ENCODE measurements at places on chromosomes 3 and 15.
A peak's percentile ranks its signal among the peaks of the same experiment; 100 is the strongest.

- no peak for DNase-seq
These were observed 49.3 kb downstream of the GMPS start for GRCh38 chr3:155919728-155920127.

- DNase-seq = no peak
These were observed 28.8 kb downstream of the SUMF1 start for GRCh38 chr3:4438296-4438695.

GRCh38 chr3:36196058-36196457 lies 184.2 kb upstream of the STAC start:
- DNase-seq = no peak

DNA sequence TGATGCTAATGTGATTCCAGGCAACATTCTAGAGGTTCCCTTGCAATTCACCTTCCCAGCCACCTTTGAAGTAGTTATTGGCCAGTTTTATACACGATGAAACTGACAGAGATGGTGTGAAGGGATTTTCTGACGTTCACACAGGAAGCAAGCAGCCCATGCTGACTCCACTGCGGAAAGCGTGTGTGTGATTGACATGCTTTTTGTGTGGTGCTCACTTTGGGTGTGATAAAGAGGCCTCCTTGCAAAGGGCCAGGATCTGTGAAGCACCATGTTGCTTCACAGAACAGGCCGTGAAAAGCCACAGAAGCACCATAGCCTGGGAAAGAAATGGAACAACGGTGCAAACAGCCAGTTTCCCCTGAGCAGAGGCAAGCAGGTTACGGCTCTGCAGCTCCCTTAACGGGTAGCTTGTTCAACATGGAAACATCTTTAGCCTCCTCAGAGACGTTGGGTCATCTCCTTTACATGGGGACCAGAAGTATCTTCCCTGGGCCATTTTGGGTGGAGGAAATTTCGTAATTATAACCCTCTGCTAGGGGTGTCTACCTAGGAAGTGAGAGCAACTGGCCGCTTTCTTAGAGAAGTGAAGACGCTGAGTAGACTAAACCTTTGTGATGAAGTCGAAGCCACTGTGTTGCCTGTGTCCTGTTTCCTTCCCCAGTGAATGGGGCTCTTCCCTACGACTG lies 108.5 kb downstream of the APBA2 start:
- no peak for DNase-seq

DNA sequence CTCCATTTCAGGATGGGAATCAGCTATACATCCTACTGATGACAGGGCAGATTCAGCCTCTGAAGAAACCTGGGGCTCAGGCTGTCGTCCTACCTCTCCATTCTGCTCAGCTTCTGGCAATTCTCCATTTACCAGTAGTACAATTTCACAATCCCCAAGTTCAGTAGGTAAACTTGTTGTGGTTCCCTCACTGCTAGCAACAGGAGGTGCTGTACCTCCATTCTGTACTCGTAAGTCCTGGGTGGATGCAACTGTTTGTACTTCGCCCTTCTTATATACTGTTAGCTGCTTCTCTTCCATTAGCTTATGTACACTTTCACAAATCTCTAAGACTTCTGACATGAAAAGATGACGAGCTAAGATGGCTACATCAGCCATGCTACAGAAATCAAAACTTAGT lies 11.6 kb downstream of the ZBTB11 start:
- DNase-seq = no peak

DNA sequence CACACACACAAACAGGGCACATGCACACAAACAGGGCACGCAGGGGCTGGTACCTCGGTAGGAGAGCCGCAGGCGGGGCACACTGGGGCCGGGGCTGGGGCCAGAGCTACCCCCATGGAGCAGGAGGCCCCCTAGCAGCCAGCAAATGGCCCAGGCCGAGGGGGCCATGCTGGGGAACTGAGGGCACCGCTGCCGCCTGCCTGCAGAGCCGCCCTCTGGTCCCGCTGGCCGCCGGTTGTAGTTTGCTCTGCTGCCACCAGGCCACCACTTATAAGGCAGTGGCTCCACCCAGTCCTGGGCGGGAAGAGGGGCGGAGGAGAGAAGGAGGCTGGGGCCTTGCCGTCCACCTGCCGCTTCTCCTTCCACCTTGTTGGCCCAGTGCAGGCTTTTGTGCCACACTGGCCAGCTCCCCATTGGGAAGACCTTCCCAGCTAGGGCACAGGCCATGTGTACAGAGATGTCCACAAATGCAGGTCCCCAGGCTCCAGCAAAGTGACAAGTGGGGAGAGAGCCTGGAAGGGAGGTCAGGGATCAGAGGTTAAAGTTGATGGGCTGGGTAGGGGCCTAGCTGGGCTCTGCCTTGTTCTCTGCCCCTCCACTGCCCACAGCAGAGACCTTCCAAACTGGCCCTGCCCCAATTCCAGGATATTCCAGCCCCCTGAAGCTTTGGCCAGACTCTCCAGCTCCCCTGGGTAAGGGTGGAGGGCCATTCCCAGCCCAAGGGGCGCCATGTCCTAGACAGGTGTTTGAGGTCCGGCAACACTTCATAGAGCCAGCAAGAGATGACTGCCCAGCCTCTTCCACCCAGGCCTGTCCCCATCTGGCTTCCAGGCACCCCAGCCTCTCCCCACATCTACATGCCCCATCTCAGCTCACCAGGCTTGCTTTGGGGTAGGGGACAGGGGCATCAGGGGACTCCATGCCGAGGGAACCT lies at the start of gene SEMA3G:
Gene SEMA3G, minus strand, starts transcription at position 244 of the 934 bp plus-strand sequence. Its CDS starts 76 bp downstream, at position 168.
- DNase-seq = peak; percentile 45

GRCh38 chr15:49589030-49589429 lies 31.6 kb downstream of the FAM227B start:
- DNase-seq = no peak

DNA sequence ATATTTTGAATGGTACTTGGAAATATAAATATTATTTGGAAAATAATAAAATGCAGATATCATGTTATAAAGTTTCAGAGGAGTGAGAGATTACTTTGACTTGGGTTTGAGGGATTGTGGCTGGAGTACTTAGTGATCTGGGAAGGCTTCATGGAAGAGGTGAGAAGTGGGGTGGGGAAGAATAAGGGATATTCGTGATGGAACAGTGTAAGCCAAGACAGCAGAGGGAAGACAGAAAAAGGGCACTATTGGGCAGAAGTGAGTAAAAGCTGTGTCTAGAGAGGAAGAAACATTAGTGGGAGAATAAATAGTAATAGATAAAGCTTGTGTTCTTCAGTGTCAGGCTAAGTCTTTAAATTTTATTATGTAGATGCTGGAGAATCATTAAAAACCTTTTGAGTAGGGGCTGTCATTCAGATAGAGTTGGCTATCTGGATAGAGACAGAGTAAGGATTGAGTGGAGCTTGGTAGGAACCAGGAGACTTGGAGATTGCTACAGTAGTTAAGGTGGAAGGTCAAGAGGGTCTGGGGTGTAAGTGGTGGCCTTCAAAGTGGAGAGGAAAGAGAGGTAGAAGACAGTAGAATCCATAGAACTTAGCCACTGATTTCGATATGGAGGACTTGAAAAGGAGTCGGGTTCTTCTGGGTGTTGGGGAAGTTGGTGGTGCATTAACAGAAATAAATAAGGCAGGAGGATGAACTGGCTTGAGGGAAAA lies 11.9 kb downstream of the UBE2E1 start:
- DNase-seq = no peak

GRCh38 chr3:189049458-189050236 lies 122.1 kb upstream of the TPRG1 start:
- DNase-seq = no peak

DNA sequence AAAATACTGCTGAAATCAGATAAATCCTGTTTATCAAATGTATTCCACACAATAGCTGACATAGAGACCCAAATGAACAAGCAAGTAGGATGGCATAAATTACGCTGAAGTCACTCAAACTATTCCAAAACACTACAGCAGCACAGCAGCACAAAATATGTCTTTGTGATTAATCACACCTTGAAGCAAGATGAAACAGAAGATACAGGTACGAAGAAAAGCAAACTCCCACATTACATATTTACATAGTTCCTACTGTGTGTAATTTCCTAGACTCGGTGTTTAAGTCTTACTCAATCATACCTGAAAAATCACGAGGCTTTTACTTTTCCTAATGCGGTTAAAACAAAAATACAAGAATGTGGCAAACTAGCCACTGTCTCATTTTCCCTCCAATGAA lies 38.3 kb downstream of the CHSY1 start:
- no peak for DNase-seq

DNA sequence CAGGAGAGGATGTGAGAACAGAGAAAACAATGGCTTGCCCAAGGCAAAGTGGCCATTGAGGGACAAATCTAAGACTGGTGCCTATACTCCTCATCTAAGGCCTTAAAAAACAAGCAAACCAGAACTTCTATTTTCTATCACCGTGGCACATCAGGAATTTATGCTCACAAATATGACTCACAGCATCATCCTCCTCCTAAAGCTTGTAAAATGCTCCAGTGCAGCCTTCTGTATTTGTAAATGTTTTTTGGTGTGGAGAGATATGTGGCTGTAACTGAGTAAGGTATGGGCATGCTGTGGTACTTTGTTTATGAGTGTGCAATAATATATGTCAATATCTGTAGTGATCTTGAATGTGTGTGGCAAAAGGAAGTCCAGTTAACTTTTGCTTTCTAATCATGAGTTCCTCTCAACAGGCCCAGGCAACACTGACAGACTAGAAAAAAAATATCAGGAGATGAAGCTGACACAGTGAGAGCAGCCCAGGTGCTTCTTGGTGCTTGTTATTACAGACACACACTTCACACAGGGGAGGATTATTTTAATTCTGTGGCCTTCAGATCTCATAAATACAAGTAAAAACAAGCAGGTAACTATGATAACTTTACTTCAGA lies 60.3 kb downstream of the CTNNB1 start:
- no peak for DNase-seq

- no peak for DNase-seq
These were observed 258.5 kb downstream of the PTPRG start for GRCh38 chr3:61819861-61820260.

DNA sequence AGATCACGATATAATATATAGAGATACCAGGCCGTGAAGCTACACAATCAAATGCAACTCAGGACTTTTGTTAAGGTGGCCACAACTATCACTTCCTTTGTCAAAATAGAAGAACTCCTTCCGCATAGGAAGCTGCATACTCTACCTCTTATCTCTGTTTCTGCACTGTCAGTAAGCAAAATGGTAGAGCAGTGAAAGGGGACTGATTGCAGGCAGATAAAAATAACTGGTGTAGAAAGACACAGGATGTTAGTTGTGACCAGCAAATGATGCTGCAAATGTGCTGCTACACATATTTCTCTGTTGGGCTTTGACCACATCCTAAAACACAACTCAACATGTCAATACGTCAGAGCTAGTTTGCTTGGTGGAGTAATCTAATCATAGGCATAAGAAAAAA lies 16.3 kb upstream of the TRAT1 start:
- DNase-seq = no peak

- DNase-seq = no peak
These were observed 17.3 kb downstream of the PP2D1 start for GRCh38 chr3:19994796-19995195.

GRCh38 chr15:77499087-77499760 lies 78.5 kb downstream of the HMG20A start:
- no peak for DNase-seq

DNA sequence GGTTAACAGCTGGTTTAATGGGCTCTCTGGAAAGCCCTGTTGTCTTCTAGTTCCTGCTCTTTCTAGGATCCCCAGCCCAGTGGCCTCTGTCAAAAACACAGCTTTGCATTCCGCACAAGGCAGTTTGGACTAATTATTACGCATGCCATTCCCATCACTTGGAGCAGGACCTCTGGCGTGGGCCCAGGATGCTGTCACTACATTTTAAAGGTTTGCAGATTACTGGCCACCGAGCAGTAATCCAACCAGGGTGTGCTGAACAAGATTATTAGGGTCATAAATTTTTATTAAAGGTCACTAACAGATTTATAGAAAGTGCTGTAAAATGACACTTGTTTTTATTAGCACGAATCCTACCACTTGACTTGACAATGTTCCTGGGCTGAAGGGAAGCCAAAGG lies 143.6 kb upstream of the SLC6A11 start:
- DNase-seq = no peak

DNA sequence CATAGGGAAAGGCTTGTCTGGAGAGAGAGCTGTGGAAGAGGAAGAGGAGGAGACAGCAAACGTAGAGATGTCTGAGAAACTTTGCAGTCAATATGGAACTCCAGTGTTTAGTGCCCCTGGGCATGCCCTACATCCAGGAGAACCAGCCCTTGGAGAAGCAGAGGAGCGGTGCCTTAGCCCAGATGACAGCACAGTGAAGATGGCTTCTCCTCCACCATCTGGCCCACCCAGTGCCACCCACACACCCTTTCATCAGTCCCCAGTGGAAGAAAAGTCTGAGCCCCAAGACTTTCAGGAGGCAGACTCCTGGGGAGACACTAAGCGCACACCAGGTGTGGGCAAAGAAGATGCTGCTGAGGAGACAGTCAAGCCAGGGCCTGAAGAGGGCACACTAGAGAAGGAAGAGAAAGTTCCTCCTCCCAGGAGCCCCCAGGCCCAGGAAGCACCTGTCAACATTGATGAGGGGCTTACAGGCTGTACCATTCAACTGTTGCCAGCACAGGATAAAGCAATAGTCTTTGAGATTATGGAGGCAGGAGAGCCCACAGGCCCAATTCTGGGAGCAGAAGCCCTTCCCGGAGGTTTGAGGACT lies 6.9 kb downstream of the MAP1A start:
- no peak for DNase-seq

GRCh38 chr3:61682671-61683548 lies 121.5 kb downstream of the PTPRG start:
- DNase-seq = no peak

DNA sequence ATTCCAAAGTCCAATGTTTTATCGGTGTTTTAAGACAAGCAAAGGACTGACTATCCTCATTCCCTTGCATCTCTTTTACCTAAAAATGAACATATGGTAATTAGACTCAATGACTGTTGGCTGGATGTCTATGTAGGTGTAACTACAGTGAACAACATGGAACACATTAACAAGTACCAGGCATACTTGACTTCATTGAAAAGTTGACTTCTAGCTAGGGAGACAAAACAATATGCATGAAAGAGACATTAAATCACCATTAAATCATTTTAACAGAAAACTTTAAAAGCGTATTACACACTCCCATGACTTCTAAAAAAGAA lies 34.3 kb upstream of the ANPEP start:
- DNase-seq = no peak

DNA sequence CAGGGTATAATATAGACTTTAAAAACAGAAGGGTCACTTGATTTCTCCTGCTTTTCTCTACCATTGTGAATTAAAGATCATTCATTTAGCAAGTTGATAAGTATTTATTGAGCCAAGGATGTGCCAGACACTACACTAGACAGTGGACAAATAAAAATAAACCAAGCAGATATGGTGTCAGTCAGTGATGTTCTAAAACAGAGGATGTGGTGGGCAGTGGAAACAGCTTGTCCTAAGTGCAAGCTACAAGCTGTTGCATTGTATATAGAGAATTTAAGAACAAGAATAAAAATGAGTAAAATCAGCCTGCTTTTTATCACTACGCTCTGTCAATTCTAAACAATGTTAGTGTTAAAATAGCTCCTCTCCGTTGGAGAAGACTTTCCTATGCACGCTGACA lies 637.3 kb upstream of the GRM7 start:
- DNase-seq = no peak

DNA sequence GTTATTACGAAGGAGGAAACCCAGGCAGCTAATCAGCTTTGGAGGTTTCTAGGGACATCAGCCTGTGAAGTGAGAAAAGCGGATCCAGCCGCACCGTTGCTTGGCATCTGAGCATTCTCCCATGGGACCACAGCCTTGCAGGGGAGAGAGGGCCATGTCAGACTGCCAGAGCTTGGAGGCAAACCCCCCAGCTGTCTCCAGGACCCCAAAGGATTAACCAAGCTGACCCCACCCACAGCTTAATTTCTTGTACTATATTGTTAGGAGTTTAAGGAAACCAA lies 5.1 kb downstream of the IGDCC3 start:
- no peak for DNase-seq

- DNase-seq = no peak
These were observed 326.3 kb upstream of the TPRG1 start for GRCh38 chr3:188845514-188845913.

Measured in NCI-H2029 (cell line).